ENCODE measurements at places on chromosomes 2 and 18.

GRCh38 chr18:71529703-71530303, 1014.3 kb downstream of the CBLN2 start:
- DNase-seq = no peak

GRCh38 chr2:239433777-239434403, 33.1 kb upstream of the HDAC4 start:
- DNase-seq = no peak

GRCh38 chr2:191836853-191837769, 9.8 kb downstream of the CAVIN2 start:
- DNase-seq = no peak

- no peak for DNase-seq
Measured at GRCh38 chr2:216555274-216555673, 56.6 kb downstream of the RPL37A start.

DNA sequence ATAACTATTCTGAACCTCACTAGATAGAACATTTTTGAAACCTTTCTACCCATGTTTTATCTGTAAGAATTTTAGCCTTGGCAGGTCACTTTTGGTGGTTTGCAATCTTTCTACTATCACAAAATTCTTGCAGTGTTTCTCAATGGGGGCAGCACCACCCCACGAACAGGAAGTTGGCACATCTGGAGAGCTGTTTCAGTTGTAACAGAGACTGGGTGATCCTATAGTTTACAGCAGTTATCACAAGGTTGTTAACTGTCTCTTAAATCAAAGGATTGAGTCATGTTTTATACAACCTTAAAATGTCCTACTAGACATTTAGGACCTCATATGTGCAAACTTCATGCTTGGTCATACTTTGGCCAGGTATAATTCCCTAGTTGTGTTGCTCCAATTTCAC, 829.2 kb downstream of the ERBB4 start:
- no peak for DNase-seq

GRCh38 chr2:17646081-17646554, 105.6 kb downstream of the VSNL1 start:
- DNase-seq = no peak

DNA sequence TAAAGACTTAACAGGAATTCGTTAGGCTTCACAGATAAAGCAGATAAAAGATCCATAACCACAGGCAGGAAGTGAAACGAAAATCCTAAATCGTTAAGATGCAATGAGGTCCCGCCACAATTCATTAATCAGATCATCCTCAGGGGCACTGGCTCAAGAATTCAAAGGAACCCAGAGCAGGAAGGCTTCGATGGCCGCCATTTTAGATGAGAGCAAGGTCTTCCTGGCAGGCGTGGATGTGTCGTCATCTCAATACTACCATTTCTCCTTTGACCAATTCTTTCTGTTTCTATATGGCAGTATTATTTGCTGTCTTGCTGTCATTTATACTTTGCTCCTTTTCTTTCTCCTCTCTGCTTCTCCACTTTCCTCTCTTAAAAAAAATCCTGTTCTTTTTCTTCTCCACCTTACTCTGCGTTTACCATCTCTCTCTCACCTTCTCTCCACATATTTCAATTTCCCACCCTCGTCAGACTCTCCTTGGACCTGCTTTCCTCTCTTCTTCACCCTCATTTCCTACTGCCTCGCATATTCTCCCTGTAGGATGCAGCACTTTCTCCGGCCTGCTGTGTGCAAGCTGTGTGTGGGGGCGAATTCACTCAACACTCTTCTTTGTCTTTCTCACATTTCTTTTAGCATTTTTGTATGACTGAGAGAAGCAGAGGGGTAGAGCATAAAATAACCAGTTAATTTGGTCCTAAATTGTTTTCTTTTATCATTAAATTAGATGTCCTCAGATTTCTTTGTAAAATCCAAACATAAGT, 35.1 kb upstream of the LHCGR start:
- no peak for DNase-seq

GRCh38 chr18:28204154-28204553, 27.2 kb upstream of the CDH2 start:
- DNase-seq = no peak

DNA sequence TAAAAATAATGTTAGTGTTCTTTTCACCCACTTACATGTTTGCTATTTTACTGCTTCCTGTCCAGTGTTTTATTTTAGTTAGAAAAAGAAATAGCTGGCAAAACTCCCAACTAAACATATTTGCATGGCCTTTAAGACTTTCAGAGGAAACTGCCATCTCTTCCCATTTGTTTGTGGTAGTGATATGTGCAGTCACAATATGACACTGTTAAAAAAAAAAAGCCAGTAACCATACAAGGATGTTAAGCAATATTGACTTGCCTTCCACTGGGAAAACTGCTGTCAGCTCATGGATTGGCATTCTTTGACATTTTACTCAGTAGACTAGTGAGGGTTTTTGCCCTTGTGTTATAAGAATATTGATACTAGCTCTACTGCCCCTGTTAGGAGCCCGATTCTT, 29.1 kb downstream of the XIRP2 start:
- no peak for DNase-seq

DNA sequence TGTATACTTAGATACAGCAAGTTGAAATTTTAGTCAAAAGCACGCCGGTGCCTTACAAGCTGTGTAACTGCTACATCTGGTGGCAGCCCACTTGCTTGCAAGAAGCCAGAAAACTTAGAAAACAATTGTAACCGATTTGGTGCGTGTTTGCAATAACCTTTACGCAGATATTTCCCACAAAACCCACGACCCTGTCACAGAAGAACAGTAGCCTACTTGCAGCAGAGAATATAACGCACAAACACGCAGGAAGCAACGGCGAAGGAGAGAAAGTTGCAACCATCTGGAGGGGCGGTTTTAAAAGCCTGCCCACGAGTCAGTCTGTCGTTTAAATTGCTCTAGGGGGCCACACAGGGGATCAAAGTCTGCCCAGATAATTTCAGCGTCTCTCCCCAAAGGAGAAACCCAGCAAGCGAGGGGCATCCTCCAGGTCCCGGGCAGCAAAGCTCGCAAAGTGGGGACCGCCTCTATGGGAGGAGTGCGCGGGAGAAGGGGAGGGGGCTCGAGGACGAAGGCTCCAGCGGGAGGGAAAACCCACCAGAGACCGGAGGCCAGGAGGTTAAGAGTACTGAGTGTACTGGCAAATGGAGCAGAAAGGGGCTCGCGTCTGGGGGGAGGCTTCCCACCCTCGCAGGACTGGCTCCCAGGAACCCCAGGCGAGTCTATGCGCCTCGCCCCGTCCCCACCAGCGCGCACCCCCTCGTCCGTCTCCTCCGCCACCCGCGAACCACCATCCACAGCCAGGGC, 1.1 kb downstream of the TLK1 start:
- DNase-seq = peak; percentile 12

GRCh38 chr18:75172299-75173124, 36.4 kb downstream of the PTGR3 start:
- DNase-seq = no peak

GRCh38 chr2:61736953-61737352, 116.9 kb downstream of the FAM161A start:
- DNase-seq = no peak

DNA sequence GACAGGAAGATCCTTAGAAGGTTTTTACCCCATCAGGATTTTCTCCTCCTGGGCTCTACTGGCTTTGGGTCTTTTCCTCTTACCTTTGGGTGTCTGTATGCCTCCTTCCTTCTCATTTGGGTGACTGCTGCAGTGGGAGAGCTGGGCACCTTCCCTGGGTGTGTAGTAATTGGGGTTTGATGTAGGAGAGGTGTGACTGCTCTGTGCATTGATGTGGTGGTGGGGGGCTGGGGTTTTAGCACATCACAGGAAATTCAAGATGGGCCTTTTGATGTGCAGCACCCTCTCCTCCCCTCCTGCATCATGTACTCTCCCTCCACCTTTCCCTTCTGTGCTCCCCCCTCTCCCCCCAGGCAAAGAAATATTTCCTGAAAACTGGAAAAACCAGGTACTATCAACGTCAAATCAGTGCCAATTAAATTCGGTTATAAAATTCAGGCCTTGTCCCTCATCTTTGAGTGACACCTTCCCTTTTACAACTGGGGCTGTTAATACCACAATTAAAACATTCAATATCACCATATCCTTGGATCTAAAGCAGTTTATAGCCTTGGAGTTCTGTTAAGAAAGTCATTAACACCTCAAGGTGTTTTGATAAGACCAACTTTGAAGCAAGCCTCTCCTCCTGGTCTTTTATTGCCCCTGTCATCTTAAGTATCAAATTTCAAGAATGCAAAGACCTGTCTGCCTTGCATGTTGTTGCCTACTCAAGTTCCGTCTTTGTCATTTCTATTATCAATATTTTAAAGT, 23.3 kb downstream of the EDAR start:
- no peak for DNase-seq

GRCh38 chr2:55157474-55157884, 74.6 kb downstream of the CLHC1 start:
- DNase-seq = no peak

DNA sequence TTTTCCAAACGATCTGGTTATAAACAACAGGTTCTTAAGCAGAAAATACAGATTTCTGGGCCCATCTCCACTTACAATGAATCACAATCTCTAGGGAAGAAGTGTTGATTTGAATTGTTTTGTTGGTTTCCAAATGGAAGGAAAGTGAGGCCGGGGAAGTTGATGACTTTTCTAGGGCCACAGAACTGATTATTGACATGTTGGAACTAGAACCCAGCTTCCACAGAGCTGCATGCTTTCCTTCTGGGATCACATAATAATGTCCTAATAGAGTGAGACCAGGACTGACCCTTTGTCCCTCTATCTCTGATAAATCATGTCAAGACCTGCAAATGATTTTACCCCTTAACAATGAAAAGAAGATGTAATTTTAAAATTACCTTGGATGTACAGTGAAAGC, 332.2 kb downstream of the OSR1 start:
- DNase-seq = no peak

DNA sequence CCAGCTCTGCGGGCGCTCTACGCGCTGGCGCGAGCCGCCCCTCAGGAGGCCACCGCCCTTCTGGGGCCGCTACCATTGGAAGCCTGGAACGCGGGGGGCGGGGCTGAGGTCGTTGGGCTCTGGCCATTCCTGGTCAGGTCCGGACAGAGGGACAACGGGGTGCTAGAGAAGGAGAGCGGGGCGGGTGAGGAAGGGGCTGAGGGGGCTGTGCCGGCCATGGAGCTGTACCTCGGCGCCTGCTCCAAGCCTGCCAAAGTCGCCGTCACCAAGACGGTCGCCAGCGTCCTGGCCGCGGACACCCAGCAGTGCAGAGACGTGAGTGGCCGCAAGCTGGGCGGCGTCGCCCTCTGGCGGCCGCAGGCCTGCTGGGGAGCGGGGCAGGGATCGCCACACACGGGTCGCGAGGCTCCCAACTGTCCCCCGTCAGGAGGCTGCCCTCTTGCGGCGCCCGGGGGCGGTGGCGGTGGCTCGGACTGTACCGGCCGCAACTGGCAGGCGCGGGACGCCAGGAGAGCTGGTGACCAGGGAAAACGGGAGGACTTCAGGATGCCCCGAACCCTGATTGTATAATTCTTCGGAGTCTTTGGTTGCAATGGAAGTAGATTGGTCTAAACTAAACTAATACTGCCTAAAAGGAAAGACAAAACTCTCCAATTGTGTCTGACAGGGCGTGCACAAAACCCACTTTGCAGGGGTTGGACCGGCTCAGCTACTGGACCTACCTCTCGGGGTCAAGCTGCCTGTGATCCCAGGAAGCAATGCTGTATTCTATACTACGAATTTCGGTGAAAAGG, at the start of gene FSIP2:
Gene FSIP2 (plus strand): TSS at position 126 of the 794 bp plus-strand sequence. CDS start 91 bp downstream, at position 217.
- DNase-seq = no peak
